H54 (cell line): ENCODE measurements at places on chromosomes 16 and 17.
A peak's percentile ranks its signal among the peaks of the same experiment; 100 is the strongest.

DNA sequence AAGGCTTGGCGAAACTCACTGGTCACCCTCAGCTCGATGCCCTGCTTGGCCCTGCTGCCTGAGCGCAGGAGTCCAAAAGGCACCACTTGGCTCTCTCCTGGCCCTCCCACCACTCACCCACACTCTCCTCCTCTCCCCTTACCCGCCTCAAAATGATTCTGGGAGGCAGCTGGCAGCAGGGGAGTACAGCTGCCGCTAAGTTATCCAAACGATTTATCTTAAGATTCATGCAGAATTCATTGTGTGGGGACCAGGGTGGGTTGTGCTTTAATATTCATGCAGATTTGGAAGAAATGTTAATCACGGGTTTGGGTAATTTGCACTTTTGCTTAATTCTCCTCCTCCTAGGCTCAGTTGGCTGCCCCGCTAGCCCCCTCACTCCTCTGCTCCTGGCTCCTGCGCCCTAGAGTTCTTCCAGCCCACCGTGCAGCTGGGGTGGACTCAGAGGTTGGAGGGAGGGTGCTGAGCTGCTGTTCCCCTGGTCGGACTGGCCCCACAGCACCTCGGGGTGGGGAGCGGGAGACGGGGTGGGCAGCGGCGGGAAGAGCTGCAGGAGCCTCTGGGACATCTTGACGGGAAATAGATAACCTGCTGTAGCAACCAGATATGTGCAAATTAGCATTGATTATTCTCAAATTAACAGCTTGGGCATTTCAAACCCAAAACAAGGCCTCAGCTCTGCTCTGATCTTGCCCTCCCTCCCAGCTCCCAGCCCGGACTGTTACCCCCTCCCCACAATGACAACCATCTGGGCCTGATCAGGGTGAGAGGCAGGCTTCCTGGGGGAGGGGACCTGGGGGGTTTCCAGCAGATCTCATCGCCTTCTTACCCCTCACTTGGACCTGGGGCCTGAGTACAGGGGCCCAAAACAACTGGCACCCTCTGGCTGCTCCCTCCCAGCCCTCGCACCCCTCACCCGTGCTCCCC is 122.6 kb upstream of the RPL38 start:
- DNase-seq = no peak

DNA sequence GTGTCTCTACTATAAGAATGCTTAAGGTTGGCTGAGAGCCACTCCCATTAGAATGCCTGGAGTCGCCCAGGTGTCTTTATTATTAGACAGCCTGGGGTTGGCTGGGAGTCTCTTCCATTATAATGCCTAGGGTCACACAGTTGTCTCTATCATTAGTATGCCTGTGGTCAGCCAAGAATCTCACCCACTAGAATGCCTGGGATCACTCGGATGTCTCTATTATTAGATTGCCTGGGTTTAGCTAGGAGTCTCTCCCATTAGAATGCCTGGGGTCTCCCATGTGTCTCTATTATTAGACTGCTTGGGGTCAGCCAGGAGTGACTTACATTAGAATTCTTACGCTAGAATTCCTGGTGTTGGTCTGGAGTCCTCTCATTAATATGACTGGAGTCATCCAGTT is 2255.3 kb downstream of the TP53TG3F start:
- no peak for DNase-seq

GRCh38 chr17:82297280-82297713 is 20.1 kb downstream of the CD7 start:
- DNase-seq = peak; percentile 90

DNA sequence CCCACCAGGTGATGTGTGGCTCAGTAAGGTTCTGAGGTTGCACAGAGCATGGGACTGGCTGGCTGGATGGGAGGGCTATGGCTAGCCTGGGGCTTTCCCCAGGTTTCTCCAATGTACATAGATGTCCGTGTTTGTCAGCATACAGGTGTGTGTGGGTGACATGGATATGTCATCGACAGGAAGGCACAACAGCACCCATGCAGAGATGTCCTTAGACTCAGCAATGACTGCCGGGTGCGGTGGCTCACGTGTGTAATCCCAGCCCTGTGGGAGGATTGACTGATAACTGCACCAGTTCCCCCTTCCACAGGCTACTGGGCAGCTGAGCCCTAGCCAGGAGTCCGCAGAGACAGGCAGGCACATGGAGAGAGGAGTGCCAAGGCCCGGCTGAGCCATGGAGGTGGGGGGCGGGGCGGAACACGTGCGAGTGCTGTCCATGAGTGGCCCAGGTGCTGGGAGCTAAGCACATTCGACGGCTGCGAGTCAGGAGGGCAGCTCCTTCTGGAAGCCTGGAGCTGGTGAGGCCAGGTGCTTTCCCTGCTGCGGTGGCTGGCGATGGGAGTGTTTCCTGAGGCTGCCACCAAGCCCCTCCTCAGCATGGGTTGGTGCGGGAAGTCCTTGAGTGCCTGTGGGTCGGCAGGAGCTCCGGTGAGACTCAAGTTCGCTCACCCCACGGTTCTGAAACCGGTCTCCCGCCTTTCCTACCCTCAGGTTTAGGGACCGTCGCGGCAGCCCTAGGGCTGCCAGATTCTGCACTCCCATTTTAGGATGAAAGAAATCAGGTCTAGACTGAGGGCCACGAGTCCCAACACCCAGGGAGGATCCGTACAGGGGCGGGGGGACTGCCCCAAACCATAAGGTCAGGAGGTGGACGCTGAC is 858 bp upstream of the ASPSCR1 start:
- DNase-seq = no peak

- no peak for DNase-seq
Observed at GRCh38 chr17:30961209-30962188, 9.3 kb upstream of the RNF135 start.

DNA sequence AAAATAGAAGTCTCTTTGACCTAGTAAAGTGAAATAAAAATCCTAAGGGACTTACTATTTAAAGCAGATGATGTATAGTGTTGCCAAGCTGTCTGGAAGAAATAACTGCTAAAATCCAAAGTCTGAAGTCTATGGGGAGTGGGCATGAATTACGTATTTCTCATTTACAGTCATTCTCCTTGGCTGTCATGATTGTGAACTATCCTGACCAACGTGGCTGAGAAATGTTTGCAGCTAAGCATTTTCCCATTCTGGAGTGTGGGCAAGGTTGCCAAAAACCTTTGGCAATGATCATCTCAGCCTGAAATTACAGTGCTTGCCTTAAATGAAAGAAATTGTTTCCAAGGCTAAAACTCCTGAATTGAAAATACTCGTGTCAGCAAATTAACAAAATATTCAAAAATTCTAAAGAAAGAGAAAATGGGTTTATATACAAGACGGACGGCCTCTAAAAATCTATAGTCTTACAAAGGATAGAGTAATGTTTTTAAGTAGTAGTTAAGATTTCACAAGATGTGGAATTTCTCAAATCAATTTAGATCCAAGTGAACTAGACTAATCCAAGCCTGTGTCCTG is 77.0 kb downstream of the CACNG1 start:
- no peak for DNase-seq

- no peak for DNase-seq
Observed at GRCh38 chr17:81000631-81001357, 9.2 kb downstream of the CHMP6 start.

- DNase-seq = no peak
Observed at GRCh38 chr16:81353895-81354294, 39.1 kb downstream of the GAN start.

GRCh38 chr16:13931845-13932244 is 11.9 kb downstream of the ERCC4 start:
- DNase-seq = no peak

DNA sequence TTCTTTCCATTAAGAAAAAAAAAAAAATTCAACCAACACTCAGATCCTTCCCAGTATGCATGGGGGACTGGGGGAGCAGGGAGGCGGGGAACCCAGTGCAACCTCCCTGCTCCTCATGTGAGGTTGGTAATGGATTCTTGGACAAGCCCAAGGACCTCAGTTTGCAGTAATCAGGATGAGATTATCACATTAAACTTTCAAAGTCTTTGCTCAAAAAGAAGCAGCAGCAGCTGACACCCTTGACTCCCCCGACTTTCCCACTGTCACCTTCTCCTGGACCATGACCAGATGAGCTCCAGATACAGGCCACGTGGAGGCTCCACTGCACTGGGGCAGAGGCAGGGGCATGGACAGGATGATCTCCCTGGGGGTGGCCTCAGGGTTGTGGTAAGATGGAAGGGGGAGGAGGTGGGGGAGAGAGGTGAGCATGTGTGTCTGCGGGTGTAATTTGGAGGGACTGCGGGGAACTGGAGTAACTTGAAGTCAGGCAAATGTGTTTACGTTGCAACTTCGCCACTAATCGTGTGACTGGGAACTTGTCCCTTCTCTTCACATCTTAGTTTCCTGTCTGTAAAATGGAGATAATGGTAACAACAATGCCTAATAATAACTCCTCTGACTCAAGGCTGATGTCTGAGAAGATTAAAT is 19.8 kb downstream of the ZNF385C start:
- DNase-seq = no peak

- no peak for DNase-seq
Observed at GRCh38 chr17:66720567-66720966, 114.3 kb upstream of the CACNG5 start.

DNA sequence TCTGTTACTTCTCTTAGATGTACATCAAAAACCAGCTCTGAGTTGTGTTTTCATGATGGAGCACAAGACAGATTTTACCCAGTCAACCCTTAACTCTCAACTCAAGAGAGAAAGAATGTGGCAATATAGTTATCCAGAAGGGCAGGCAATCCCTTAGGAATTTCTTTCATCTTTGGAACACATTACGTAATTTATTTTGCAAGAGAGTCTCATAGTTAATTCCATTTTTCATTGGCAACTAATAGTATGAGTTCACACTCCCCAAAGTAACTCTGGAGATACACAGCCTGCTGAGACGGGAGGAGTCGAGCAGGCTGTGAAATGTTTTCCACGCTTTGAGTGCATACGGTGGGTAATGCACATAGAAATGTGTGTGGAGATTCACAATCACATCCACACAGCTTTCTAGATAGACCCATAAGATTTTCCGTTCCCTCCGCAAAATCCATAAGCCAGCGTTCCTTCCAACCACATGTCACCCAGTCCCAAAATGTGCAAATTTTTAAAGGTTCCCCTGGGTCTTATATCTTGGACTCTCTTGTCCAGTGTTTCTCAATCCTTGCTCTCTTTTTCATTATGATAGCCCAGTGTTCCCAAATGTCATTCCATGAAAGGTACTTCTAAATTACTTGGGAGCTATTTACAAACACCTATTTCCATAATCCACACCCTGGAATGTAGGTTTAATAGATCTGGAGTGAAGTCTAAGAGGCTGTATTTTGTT is 8.4 kb upstream of the CDRT4 start:
- DNase-seq = no peak

- no peak for DNase-seq
Observed at GRCh38 chr17:75824666-75825065, 19.5 kb downstream of the UNC13D start.

DNA sequence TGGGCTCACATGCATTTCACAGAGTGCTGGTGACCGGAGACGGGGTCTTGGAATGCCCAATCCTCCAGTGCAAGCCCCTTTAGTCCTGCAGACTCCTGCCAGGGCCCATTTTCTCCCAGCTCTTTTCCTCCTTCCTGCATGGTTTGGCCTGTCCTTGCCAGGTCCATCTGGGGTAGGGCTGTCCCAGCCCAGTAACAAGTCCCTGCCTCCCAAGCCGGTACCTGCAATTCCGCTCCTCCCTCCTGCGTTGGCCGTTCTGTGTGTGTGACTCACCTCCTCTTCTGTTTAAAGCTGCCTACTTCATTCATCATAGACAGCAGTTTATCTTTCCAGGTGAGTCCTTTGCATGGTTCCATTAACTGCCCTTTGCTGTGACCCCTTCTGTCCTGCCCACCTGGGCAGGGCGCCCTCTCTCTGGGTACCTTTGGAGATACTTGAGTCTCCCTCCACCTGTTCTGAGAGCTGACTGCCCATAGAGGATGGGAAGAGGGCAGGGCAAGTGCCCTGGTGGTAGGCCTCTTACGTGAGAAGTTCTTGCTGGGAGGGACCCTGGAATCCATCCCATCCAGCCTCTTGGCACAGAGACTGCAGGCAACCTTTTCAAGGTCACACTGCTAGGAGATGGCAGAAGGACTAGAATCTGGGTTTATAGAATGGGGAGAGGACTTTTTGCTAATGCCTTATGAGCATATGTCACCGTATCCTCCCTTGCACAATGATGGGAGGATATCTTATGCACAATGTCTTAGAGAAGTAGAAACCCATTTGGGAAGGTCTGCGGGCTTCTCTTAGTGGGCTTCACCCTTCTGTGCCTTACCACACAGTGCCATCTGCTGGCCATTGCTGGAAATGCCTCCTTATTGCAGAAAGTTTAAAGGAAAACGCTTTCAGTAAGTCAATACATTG is 29.7 kb upstream of the LGALS9 start:
- DNase-seq = peak; percentile 44

- no peak for DNase-seq
Observed at GRCh38 chr17:77839698-77840512, 118.6 kb upstream of the TNRC6C start.

DNA sequence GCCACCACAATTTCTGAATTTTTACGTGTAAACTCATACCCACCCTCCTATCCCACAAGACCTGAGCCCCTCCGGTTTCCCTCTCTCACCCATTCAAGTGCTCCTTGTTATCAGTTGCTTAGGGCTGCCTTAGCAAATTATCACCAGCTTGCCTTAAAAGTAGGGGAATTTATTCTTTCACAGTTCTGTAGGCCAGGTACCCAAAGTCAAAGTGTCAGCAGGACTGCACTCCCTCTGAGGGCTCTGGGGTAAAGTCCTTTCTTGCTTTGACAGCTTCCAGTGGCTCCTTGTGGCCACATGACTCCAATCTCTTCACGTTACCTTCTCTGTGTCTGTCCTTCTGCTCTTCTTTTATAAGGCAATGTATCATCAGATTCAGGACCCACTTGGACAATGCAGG is 7.9 kb upstream of the TMEM220 start:
- DNase-seq = no peak

DNA sequence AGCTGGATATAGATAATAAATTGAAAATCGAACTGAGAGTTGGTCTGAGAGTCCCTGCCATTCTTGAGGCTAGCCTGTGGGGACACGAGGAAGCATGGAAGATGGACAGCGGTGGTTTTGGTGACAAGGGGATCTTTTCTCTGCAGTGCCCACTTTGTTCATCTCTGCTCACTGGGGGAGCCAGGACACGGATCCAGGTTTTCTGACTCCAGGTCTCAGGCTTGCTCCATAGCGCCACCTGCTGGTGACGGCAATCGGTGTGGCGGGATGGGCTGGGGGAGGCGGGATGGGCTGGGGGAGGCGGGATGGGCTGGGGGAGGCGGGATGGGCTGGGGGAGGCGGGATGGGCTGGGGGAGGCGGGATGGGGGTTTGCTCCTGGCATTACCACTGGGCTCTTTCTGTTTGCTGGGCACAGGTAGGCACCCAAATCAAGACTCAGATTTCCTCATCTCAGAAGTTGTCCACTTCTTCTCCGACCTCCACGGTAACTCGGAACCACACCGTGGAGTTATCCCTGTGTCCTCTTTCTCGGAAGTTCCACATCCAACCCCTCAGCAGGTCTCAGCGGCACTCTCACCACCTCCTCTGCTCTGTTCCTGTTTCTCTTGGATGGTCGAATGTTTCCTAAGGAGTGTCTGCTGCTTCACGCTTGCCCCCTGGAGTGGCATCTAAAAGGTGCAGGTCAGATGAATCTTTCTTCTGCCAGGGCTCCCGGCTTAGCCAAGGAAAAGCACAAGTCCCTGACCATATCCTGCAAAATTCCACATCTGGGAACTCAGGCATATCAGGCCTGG is 142.4 kb downstream of the CYLD start:
- DNase-seq = peak; percentile 40
